ENCODE measurements at places on chromosomes 5 and 9.

DNA sequence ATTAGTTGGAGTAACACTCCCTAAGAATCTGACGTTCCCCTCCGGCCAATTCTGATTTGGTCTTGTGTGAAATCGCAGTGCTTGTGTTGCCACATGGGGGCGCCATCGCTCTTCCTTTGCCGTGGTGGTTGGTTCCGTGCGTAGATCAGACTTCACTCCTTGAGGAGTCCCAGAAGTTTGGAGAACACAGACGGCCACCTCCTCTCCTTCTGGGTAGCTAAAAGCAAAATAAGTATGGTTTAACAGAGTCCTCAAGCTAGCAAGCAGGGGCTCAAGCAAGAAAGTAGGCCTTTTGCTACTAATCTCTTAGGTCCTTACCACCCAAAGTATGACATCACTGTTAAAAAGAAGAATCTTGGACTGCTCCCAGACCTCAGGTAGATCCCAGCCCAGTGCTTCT is 59.5 kb downstream of the HSPA4 start:
- peak; percentile 80 for DNase-seq

GRCh38 chr9:34158362-34158869 is 20.4 kb upstream of the UBAP1 start:
- DNase-seq, result no peak

DNA sequence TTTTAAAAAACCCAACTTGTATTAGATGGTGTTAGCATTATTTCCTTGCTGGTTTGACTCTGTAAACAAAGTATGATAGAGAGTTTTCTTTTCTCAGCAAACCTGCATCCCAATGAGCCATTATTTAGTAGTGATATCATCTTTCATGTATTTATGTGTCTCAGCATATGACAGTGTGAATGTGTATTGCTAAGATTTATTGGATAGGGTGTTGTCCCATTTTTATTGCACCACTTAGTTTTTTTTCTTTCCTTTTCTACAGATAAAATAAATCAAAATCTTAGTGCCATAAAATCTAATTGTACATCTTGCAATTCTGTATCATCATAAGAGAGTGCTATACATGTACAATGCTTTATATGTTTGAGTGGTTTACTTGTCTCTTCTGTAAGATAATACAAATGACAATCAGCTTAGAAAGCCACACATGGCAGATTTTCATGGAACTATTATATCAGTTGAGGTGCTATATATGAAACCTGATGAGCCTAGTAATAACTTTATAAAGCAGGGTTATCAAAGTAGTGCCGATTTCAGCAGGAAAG is 149.2 kb upstream of the CYLC2 start:
- DNase-seq, result no peak

GRCh38 chr5:6175172-6175854 is 203.0 kb downstream of the MED10 start:
- DNase-seq, result no peak

GRCh38 chr9:110129425-110129824 is 78.5 kb downstream of the C9orf152 start:
- DNase-seq, result no peak

- DNase-seq, result no peak
Observed at GRCh38 chr5:147417135-147417813, 92.6 kb downstream of the DPYSL3 start.

GRCh38 chr9:22522206-22522740 is 75.6 kb downstream of the DMRTA1 start:
- DNase-seq, result no peak

GRCh38 chr5:133205649-133206048 is 153.8 kb downstream of the HSPA4 start:
- no peak for DNase-seq
